ENCODE measurements at places on chromosomes 13 and 19. TPM values are rescaled to one million over a fixed set of nuclear protein-coding genes. Genes with fewer than 3 reads are reported as not detected.

- DNase-seq, result no peak
Observed at GRCh38 chr19:54137699-54138488, at the start of gene CNOT3. CNOT3 (plus strand) TSS chr19:54137762; CDS start chr19:54142979, 5,217 bp downstream.

CEACAM7 gene
- total RNA-seq, result not detected

GRCh38 chr19:56080669-56081401 is 40.3 kb downstream of the ZNF787 start:
- DNase-seq, result peak; percentile 83

WDR87 gene
- total RNA-seq, result not detected

DNA sequence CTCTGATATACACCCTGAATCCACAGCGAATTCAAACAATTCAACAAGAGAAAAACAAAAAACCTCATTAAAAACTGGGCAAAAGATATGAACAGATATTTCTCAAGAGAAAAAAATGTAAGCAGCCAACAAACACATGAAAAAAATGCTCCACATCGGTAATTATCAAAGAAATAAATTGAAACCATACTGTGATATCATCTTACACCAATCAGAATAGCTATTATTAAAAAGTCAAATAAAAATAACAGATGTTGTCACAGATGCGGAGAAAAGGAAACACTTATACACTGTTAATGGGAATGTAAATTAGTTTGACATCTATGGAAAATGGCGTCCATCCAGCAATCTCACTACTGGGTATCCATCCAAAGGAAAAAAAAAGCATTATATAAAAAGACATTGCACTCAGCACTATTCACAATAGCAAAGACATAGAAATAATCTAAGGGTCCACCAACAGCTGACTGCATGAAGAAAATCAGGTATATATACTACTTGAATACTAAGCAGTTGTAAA is 1495.0 kb upstream of the PCDH20 start:
- no peak for DNase-seq

MAN2B1 gene
- 214 TPM for total RNA-seq

- DNase-seq, result no peak
Observed at GRCh38 chr13:32212421-32212820, 102.7 kb downstream of the ZAR1L start.

GRCh38 chr13:44331912-44332851 is 41.4 kb upstream of the SERP2 start:
- no peak for DNase-seq

GRCh38 chr13:29568731-29569130 is 26.8 kb downstream of the SLC7A1 start:
- no peak for DNase-seq

- no peak for DNase-seq
Observed at GRCh38 chr13:82934000-82934399, 948.3 kb downstream of the SLITRK1 start.

PDCD5 gene
- total RNA-seq, result 71.8 TPM

CRB3 gene
- total RNA-seq, result 60.8 TPM

GRCh38 chr19:34066007-34066643 is 106.2 kb upstream of the LSM14A start:
- DNase-seq, result no peak

DNA sequence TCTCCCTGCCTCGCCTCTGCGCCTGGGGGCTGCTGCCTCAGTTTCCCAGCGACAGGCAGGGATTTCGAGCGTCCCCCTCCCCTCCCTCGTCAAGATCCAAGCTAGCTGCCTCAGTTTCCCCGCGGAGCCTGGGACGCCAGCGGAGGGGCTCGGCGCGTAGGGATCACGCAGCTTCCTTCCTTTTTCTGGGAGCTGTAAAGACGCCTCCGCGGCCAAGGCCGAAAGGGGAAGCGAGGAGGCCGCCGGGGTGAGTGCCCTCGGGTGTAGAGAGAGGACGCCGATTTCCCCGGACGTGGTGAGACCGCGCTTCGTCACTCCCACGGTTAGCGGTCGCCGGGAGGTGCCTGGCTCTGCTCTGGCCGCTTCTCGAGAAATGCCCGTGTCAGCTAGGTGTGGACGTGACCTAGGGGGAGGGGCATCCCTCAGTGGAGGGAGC is 722 bp upstream of the ICAM1 start:
- DNase-seq, result peak; percentile 92

DNA sequence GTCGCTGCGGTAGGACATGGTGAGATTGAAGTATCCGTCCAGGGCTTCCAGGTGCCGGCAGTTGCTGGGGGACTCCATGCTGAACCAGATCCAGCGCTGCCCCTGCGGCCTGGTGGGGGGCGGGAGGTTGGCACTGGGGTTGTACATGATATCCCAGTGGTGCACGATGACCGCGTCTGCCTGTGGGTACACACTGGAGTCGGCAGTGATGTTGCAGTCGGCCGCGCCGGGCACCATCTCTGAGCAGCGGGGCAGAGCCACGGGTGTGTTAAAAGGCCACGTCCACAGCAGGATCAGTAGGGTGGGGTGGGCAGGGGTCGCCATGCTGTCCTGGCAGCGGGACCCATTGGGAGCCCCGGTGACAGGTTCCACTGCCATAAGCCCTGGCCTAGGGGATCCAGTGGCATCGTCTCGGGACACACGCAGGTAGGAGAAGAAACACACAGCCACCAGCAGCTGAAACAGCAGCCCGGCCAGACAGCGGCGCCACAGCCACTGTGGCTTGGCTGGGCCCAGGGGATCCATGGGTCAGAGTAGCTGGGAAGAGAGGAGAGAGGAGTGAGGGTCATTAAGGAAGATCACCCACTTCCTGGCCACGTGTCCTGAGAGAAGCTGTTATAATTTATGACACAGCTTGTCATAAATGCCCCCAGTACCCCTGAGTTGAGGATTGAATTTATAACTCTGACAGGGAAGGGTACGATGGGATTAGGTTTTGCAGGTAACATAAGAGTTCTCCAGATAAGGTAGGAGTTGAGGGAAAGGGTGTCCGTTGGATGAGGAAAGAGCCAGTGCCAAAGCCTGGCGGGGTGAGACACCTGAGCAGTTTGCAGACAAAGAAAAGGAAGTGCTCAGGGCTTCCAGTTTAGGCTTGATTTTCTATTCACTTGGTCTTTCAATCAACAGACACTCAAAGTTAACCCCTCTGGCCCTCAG is 2.9 kb downstream of the FUT5 start:
- no peak for DNase-seq

DNA sequence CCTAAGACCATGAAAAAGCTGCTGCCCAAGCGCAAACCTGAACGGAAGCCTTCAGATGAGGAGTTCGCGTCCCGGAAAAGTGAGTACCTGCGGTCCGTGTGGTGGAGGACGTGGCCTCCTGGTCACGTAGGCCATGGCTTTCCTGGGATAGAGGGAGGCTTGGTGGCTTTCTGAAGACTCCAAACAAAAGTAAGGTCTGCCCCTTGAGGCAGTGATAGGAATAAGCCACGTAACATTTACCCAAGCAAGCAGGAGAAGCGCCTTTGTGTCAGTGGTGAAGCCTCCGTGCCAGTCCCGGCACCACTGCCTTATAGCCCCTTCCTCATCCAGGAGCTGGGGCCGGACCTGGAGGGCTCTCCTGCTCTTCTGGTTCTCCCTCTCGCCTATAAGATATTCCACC is 34.3 kb upstream of the TEX29 start:
- no peak for DNase-seq

DNA sequence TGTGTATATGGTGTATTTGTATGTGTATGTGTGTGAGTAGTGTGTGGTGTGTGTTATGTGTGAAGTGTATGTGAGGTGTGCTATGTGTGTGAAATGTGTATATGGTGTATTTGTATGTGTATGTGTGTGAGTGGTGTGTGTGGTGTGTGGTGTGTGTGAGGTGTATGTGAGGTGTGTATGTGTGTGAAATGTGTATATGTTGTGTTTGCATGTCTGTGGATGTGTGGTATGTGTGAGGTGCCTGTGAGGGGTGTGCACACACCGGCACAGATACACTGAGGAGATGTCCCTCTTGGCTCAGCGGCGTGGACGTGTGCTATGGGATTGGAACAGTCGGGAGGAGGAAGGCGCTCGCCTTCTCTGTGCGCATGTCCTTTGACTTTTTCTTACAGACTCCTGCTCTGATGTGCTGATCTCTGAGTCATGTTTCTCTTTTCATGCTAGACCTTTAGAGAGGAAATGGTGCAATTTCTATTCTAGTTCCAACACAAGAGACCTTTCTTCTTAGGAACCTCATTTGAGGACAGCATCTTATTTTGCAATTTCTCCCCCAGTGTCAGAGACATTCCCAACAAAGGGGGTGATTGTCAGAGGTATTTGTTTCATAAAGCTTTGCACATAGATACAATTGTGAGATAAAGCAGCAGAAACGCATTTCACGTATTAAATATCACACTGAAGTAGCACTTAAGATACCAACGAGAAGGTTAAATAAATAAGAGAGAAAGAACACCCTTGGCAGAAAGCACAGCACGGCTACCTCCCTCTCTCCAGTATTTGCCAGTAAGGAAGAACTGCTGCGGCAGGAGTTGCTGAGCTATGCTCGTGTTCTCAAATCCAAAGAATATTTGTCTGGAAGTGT is 11.3 kb upstream of the TNFRSF19 start:
- DNase-seq, result peak; percentile 73

DNA sequence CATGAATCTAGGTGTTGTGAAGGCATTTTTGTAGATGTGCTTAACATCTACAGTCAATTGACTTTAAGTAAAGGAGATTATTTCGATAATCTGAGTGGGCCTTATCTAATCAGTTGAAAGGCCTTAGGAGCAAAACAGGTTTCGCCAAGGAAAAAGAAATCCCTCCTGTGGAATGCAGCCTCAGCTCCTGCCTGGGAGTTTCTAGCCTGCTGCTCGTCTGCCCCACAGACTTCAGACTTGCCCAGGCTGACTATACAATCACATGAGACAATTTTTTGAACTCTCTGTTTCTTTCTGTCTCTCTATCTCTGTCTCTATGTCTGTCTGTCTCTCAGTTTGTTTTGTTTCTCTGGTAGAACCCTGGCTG is 312.5 kb downstream of the OLFM4 start:
- DNase-seq, result no peak

- DNase-seq, result peak; percentile 30
Observed at GRCh38 chr13:74132776-74133656, 1.2 kb downstream of the KLF12 start.

CGB2 gene
- total RNA-seq, result not detected

KLK10 gene
- total RNA-seq, result not detected

- DNase-seq, result no peak
Observed at GRCh38 chr13:97058926-97059325, 64.7 kb upstream of the OXGR1 start.

COL5A3 gene
- 18.3 TPM for total RNA-seq

CD22 gene
- total RNA-seq, result 8.8 TPM

SBK2 gene
- not detected for total RNA-seq

DNA sequence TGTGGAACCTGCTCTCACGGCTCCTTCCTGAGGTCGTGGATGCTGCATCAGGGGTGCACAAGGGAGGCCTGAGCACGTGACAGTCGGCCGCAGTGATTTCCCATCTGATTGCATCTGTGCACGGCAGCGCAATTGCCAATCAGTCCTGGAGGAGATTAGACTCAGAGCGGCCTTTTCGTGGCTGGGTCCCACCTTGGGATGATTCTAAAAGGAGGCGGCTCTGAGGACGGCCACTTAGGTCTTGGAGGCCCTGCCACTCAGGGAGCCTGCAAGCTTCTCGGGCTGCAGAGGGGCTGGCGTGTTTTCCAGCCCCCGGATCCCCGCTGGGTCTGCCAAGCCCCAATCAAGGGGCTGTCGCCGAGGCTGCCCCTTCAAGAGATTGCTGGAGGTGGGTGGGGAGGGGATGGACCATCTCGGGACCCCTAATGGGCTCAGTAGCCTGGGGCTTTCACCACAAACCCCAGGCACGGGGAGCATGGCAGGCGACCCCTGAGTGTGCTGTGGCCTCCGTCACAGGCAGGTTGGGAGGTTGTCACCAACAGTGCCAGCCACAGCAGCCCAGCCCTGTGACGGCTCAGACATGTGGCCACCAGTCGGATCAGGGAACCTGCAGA is 51.6 kb downstream of the SOX1 start:
- DNase-seq, result no peak

- no peak for DNase-seq
Observed at GRCh38 chr19:30978639-30979038, 370.6 kb downstream of the TSHZ3 start.

GRCh38 chr19:6271251-6271650 is 8.5 kb downstream of the MLLT1 start:
- peak; percentile 58 for DNase-seq

DCT gene
- total RNA-seq, result not detected

- DNase-seq, result no peak
Observed at GRCh38 chr19:27752530-27753184, 1460.3 kb downstream of the UQCRFS1 start.

GRCh38 chr19:8607386-8607785 is 3.1 kb downstream of the ADAMTS10 start:
- no peak for DNase-seq

MCF2L gene
- total RNA-seq, result 45.5 TPM

DNA sequence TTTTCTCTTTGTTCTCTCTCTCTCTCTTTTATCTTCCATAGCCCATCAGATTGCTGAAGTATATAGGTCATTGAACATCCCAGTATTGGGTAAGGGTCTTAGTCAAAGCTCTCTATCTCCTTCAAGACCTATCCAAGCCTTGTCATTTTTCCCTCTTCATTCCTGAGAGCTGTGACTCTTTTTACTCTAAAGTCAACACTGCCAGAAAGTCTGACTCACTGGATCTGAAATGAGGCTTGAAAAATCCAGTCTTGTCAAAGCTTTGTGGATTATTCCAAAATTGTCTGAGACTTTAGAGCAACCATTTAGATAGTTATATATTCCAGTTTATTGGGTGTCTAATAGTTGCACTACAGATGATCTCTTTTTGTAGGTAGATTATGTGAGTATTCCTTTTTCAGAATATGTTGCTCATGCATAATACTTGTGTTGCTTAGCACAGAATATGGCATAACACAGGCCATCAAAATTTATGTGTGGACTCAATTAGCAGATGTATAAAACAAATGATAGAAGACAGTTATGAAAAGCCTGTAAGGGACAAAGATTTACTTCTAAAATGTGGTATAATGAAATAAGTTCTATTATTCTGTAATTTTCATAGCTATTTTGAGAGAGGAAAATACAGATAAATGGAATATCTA is 389.3 kb upstream of the PCDH9 start:
- no peak for DNase-seq

- DNase-seq, result no peak
Observed at GRCh38 chr13:41117869-41118268, 14.7 kb downstream of the KBTBD6 start.

- no peak for DNase-seq
Observed at GRCh38 chr13:40792284-40793051, 3.1 kb downstream of the SLC25A15 start.

All from upper lobe of left lung (tissue), 6 donors.